ENCODE measurements at places on chromosomes 7 and 10.

GRCh38 chr10:121261665-121262064 lies 336.6 kb downstream of the FGFR2 start:
- no peak for DNase-seq

GRCh38 chr7:134276951-134277350 lies 39.8 kb downstream of the SLC35B4 start:
- DNase-seq: no peak

DNA sequence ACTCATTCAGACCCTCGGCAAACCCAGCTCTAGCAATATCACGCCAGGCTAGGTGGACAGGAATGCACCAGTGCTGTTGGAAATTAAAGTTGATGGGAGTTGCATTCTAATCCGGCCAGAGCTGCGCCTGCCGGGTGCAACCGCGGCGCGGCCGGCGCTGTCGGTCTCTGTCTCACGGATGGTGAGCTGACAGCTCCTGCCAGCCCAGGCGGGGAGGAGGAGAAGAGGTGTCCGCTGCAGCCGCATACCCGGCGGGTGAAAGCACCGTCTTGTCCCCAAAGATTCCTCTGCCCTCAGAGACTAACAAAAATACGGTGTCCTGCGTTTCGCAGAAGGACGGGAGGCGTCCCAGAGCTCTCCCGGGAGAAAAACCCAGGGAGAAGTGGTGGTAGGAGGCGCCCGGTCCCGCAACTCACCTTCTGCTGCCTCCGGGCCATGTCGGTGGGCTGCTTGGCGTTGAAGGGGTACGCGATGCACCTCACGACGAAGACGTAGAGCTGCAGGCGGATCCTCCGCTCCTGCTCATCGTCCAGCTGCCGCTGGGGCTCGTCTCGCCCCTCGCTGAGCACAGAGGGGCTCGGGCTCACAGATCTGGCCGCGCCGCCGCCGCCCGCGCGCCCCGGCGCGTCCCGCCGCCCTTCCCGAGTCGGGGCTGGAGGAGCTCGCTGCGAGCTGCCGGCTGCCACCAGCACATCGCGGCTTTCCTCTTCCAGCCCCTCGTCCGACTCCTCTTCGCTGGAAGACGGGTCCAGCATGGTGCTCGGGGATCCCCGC lies 490 bp downstream of the CADPS2 start:
- DNase-seq: peak; percentile 42

- DNase-seq: no peak
These were observed 106.4 kb downstream of the EGFR start for GRCh38 chr7:55124989-55125875.

DNA sequence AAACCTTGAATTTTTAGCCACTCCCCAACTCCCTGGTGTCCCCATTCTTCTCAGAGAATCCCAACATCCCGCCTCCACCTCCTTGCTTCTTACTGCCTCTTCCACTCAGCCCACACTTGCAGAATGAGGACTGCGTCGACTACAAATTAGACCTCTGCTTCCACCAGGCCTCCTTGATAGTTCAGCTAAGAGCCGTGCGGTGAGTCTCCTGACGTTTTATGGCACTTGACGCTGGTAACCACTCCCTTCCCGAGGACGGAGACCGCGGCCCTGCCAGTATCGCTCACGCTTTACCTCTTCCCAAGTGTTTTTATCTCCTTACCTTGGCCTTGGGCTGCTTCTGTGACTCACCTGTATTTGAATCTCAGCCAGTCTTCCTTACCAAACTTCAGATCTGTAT lies 31.1 kb downstream of the RBM17 start:
- DNase-seq: no peak

GRCh38 chr10:71840177-71840957 lies 10.7 kb downstream of the PSAP start:
- peak; percentile 68 for DNase-seq
